ENCODE measurements at places on chromosomes 11 and 22.

GRCh38 chr22:41915786-41916493, 1.1 kb upstream of the SHISA8 start:
- DNase-seq = no peak

DNA sequence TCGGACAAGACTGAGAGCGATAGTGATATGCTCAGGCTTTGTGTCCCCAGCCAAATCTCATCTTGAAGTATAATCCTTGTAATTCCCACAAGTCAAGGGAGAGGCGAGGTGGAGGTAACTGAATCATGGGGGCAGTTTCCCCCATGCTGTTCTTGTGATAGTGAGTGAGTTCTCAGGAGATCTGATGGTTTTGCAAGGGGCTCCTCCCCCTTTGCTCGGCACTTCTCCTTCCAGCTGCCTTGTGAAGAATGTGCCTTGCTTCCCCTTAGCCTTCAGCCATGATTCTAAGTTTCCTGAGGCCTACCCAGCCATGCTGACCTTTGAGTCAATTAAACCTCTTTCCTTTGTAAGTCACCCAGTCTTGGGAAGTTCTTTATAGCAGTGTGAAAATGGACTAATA, 7.5 kb upstream of the FOLR2 start:
- no peak for DNase-seq

DNA sequence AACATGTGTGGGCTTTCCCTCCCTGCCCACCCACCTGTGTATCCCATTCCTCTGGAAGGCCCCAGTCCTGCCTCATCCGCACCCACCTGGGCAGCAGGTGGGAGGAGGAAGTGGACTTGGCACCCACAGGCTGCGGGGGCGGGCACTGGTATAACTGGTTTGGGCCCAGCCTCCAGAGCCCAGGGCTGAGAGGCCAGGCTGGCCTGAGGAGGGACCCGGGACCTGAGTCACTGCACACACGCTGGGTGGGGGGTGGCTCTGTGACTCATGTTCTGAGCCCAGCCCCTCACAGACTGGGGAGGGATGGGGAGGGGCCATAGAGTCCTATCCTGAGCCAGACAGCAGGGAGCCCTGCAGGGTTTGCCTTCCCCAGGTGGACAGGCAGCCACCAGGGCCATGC, 16.7 kb downstream of the PHLDA2 start:
- DNase-seq = no peak

GRCh38 chr11:28963187-28963586, 855.0 kb downstream of the METTL15 start:
- DNase-seq = no peak

- no peak for DNase-seq
Measured at GRCh38 chr22:35124691-35125219, 58.8 kb downstream of the ISX start.

- DNase-seq = no peak
Measured at GRCh38 chr11:108592591-108593213, 866 bp downstream of the EXPH5 start.

GRCh38 chr11:114925591-114925990, 247.3 kb downstream of the NXPE2 start:
- DNase-seq = no peak

DNA sequence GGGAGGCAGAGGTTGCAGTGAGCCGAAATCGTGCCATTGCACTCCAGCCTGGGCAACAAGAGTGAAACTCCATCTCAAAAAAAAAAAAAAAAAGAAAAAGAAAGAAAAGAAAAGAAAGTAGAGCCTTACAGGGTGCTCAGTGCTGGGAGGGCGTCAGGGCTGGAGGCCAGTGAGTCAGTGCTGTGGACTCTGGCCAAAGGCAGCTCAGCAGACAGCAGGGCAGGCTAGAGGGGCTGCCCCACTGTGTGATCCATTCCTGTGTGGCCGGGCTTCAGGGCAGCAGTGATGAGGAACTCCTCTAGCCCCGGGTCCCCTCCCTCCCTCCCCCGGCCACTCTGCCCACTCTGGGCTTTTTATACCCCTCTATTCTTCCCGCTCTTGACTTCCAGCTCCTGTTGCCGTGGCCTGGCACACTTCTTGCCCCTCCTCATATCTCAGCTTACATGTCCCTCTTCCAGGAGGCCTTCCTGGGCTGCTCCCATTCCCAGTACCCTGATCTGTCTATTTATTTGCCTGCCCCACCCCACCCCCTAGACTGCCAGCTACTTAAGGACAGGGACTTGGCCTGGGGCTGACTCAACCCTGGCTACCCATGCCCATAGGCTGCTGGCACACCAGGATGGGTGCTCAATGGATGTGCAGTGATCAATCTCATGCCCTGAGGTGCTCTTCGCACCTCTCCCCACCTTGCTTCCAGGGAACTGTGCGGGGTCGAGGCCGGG, 10.1 kb downstream of the SYT12 start:
- DNase-seq = no peak

DNA sequence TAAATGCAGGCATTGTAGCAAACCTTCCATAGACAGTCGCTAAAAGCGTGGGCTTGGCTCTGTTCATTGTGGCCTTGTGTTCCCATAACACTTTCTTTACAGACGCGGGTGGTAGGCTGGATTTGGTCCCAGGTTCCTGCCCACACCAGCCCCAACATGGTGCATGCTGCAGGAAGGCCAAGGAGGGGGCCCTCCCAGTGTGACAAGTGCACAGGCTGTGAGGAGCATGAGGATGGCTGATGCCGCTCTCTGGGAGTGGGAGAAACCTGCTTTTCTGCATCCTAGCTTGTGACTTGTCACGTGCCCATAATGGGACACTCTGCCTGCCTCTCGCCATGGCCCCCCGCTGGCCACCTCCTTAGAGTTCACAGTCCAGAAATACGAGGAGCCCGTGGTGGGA, 161.8 kb upstream of the B3GAT1 start:
- no peak for DNase-seq

DNA sequence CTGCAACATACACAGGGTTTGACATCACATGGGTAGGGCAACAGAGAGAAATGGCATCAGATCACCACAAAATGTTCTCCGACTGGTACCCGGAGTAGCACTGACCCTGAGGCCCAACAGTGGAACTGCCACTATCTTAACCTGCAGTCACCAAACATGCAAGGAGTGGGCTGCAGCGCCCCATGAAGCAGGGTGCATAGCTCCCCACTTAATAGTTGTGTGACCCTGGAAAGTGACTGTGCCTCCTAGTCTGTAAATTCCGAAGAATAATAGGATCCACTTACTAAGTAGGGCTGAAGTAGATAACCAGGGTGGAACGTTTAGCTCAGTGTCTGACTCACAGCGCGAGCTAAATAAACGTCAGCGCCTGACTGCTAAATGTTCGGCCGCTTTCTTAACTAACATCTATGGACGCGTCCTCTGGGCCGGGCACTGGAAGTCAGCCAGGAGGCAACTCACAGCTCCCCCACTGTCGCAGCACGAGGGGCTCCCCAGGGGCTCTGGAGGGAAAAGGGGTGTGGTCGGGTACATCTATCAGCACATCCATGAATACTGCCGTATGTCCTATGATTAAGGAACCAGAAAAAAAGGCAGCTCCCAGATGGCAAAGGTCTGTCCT, 777 bp downstream of the LTO1 start:
- no peak for DNase-seq

GRCh38 chr11:10373340-10373739, 68.5 kb downstream of the ADM start:
- no peak for DNase-seq

GRCh38 chr11:116478205-116478604, 294.6 kb downstream of the BUD13 start:
- DNase-seq = no peak

DNA sequence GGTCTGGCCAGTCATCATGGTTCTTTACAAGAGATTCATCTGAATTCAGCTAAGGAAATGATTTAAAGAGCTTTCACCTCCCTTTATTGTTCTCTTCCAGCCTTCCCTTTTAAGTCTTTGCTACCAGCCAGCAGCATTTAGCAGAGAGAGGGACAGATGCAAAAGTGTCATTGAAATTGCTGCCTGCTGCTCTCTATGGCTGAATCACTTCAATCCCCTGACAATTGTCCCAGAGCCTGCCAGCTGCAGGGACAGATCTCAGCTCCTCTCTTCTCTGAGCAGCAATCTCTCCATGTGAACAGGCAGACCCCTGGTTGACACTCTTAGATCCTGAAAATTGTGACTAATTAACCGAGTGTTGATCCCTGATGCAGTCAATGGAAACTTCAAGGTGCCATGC, 816.9 kb upstream of the CCDC90B start:
- DNase-seq = no peak

DNA sequence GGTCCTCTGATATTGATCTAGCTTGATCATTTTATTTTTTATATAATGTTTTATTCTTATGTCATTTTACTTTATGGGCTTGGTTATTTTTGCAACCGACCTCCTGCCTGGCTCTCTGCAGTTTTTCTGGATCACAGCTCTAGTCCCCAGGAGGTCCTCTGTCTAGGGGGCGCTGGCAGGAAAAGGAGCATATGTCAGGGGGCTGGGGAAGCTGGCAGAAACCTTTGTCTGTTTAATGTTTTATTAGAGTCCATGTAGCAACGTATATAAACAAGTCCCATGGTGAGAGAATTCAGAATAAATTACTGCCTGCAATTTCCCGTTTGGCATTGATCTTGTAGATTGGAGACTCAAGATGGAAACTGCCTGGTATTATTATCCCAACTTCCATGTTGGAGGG, 133.5 kb upstream of the ZBED5 start:
- no peak for DNase-seq

DNA sequence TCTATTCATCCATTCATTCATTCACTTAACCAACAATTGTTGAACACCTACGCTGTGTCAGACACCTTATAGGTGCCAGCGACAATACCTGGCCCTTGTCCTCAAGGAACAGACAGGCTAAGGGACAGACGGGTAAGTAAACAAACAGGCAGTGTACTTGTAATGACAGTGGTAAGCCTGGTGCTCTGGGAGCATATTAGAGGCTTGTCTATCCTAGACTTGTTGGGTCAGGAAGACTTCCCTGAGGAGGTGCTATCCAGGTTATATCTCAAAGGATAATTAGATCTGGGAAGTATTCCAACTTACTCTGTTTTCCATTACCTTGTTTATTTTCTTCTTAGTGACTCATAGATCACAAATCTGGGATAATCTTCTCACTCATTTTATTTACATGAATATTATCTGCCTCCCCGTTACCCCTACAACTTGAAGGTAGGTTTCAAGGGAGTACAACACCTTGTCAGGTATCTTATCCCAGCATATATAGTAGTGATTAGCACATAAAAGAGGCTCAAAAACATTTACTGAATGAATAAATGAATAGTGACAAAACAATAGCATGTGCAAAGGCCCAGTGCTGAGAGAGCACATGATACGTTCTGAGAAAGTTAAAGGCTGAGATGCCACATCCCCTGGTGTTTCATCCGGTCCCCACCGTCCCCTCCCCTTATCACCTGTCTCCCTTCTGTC, 75.3 kb upstream of the NCAM1 start:
- DNase-seq = no peak

- no peak for DNase-seq
Measured at GRCh38 chr22:23684026-23684425, 6.8 kb upstream of the RGL4 start.

- no peak for DNase-seq
Measured at GRCh38 chr11:94326947-94327346, 22.6 kb downstream of the IZUMO1R start.

GRCh38 chr11:92024788-92025187, 199.8 kb upstream of the FAT3 start:
- no peak for DNase-seq

GRCh38 chr11:80309301-80309700, 868.5 kb upstream of the TENM4 start:
- no peak for DNase-seq

GRCh38 chr22:39170825-39171622, 18.5 kb upstream of the CBX7 start:
- DNase-seq = peak; percentile 10

GRCh38 chr11:90699791-90700400, 477.0 kb upstream of the CHORDC1 start:
- no peak for DNase-seq

DNA sequence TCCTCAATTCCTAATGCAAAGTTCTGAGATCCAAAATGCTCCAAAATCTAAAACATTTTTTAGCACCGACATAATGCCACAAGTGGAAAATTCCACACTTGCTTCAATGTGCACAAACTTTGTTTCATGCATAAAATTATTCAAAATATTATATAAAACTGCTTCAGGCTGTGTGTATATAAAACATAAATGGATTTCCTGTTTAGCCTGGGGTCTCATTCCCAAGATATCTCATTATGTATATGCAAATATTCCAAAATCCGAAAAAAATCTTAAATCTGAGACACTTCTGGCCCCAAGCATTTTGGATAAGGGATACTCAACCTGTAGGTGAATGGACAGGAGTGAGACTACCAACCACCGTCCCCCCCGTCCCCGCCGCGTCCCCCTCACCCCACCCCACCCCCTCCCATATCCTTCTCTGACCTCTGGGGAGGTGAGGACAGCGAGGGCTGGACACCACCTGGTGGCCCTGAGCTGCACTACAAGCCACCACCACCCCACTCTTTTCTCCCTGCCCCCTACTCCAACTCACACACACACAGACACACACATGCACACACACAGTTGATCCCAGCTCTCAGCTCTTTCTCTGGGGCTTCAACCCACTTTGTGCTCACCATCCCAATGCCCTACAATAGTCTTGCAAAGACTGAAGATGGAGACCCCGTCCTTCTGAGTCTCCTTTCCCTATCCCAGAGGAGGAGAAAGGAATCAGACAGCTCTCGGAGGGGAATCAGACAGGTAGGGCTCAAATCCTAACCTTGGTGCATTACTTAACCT, 101.0 kb downstream of the PDE2A start:
- no peak for DNase-seq

GRCh38 chr11:19573666-19574065, 139.0 kb upstream of the NAV2 start:
- no peak for DNase-seq

- no peak for DNase-seq
Measured at GRCh38 chr11:79421820-79422219, 19.0 kb downstream of the TENM4 start.

DNA sequence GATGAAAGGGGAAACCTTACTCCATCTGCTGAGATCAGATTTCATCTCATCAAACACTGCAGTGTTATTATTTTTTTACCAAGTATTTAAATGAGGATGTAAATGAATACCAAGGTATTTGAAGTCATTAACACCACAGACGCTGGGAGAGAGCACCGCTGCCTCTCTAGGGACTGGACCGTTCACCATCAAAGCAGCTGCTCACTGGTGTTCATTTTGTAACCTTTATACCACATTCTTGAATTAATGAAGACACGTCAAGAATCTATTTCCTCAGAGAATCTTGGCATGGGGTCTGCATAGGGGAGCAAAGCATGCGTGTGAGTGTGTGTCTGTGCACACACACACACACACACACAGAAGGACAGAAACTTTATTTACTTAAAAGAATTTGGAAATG, 15.6 kb downstream of the SIAE start:
- DNase-seq = no peak

- DNase-seq = no peak
Measured at GRCh38 chr11:130391711-130392110, 36.7 kb downstream of the ADAMTS8 start.
